ENCODE measurements at places on chromosomes 4 and X.

- no peak for DNase-seq
Measured at GRCh38 chr4:84381759-84382158, 117.3 kb downstream of the NKX6-1 start.

DNA sequence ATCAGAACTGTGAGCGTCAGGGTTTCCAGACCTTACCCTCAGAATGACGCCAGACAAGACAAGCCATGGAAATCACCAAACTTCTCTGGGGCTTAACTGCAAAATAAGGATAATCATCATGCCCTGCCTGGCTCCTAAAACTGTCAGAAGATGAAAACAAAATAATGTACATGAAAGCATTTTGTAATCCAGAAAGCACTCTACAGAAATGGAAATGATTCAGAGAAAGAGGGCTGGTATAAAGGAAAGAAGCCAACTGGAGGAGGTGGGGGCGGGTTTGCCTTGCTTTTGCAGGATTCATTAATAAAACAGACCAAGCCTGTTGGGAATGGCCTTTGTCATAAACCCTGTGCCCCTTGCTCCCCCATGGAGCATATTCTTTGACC is 47.3 kb downstream of the SEPSECS start:
- DNase-seq: no peak

GRCh38 chr4:13541720-13542576 is 2.4 kb downstream of the NKX3-2 start:
- DNase-seq: no peak

DNA sequence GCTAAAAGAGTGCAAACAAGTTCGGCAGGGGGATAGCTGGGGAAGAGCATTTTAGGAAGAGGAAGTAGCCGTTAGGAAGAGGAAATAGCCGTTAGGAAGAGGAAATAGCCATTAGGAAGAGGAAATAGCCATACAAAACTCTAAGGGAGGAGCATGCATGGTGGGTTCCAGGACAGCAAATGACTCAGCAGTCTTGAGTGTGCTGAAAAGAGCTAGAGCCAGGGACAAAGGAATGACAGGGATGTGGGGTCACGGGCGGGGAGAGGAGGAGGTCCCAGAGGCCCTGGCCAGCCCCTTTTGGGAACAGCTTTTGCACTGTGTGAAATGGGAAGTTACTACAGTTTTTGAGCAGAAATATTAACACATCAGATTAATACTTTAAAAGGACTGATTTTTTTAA is 882.6 kb downstream of the TRIML1 start:
- DNase-seq: peak; percentile 38

DNA sequence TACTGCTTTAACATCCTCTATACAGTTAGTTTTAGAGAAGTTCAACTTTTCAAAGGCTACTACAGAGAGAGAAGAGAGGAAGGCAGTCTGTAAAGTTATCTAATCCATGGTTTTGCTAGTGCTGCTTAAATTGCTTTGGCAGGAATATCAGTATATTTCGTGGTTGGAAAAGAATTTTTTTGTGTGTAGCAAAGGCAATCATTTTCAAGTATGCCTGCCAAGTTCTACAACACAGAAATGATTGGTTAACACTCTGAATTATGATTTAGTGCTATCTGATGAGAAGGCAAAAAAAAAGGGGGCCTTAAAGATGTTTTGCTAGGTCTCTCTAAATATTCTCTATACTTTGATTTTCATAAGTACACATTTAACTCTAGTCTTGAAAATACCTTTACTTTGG is 133.1 kb downstream of the JADE1 start:
- no peak for DNase-seq

GRCh38 chr4:89486042-89486441 is 178.4 kb upstream of the GPRIN3 start:
- DNase-seq: no peak

DNA sequence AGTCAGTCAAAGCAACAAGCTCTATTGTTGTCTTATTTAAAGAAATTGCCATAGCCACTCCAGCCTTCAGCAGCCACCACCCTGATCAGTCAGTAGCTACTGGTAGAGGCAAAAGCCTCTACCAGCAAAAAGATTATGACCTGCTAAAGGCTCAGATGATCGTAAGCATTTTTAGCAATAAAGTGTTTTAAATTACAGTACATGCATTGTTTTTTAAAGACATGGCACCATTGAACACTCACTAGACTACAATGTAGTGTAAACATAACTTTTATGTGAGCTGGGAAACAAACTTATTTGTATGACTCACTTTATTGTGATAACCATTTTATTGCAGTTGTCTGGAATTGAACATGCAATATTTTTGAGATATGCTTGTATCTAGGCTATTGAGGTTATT is 32.3 kb upstream of the DYNLT3 start:
- DNase-seq: no peak

DNA sequence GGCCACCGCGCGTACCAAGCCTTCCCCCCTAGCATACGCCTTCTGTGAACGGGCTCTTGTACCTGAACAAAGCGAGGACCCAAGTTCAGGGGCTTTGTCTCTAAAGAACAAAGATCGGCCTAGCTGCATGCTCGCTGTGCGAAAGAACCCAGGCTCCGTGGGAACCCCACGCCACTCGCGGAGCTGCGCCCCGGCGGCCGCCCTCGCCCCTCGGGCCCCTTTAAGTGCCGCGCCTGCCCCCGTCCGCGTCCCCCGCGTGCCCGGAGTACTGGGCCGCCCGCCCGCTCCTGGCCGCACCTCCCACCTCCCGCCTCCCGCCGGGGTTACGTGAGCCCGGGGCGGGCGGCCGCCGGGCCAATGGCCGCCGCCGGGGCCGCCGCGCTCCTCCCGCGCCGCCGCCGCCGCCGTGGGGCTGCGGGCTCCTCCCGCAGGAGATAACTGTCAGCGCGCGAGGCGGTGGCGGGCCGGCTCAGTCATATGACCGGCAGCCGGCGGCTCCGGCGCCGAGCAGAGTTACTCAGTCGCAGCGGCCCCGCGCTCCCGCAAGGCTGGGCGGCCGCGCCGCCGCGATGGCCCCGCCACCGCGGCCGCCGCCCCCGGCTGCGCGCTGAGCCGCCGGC is at the start of gene FNIP2:
Gene FNIP2 (plus strand): TSS at position 472 of the 620 bp plus-strand sequence. CDS start 187 bp downstream, outside the sequence.
- peak; percentile 51 for DNase-seq

DNA sequence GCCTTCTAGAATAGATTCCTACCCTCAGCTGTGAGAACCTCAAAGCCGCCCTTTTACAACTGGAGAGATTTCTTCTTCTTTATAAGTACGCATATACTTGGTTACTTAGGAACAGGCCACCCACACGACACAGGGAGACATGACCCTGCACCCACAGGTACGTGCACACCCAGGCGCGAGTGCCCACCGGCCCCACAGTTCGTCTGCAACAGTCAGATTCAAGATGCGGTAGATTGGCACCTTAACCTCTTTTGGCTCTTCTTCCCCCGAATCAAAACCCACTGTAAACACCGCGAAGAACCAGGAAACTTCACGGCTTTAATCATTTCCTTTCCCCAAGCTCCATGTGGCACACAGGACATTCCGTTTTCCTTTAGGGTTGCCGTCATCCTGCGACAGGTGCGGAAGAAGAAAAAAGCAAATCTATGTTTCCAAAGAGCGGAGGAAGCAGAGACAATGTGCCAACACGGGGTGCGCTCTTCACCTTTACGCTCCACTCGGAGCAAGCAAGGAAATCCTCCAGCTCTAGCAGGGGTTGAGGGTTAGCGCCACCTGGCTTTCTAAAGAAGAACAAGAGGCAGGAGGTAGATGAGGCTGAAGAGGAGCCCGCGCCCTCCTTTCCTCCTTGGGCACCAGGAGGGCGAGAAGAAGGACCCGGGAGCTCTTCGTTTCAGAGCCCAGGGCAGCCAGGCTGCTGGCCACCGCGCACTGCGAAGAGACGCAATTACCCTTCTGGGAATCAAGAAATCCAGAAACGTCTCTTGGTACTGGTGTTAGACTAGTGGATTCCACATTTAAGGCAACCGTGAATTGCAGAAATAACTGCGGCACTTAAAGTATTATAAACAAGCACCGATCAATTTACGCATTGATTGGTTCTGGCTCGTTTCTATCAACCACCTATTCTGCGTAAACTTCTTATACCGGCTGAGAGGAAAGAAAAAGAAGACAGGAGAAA is 35.7 kb downstream of the HAND2 start:
- DNase-seq: peak; percentile 22

GRCh38 chrX:72366701-72367454 is 61.2 kb upstream of the CITED1 start:
- DNase-seq: no peak

DNA sequence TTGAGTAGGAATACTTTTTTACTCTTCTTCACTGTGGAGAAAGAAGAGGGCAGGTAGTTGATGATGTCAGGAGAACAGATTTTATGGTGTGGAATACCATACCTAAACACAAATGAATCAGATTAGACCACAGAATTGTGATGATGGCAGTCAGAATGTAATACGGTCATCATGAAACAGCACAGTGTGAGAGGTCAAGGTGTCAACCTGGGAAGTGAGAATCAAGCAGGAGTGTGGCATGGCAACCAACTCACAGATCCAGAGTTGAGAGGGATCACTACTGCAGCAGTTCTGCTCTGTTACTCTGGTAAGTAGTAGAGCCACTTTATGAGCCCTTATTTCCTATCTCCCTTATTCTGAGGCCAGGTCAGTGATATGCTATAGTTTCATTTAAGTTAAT is 27.7 kb downstream of the METTL14 start:
- DNase-seq: peak; percentile 4

- peak; percentile 50 for DNase-seq
Measured at GRCh38 chr4:167234316-167234881, at the start of gene SPOCK3. Gene SPOCK3, minus strand, starts transcription at chr4:167234494.

GRCh38 chr4:167021545-167022155 is 212.6 kb downstream of the SPOCK3 start:
- peak; percentile 62 for DNase-seq

- DNase-seq: no peak
Measured at GRCh38 chr4:168844353-168845049, 165.6 kb downstream of the CBR4 start.

Data from HT1080 (cell line).